ENCODE measurements at places on chromosomes 3 and 15.

DNA sequence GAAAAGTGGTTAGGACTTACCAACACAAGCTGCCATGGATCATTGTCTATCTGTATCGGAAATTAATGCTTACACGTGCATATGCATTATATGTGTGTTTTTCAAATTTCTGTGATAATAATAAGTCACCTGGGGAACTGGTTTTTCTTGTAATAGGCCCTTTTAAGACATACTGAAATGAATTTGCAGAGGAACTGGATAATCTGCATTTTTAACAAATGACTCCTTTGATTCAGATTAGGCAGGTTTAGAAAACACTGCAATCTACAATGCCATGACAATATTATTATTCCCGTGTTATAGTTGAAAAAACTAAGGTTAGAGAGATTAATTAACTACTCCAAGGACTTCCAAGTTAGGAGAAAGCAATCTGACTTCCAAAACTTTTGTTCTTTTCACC, 23.4 kb downstream of the STRIT1 start:
- DNase-seq = no peak

- DNase-seq = no peak
Observed at GRCh38 chr3:183635107-183635430, 354 bp upstream of the KLHL24 start.

- DNase-seq = no peak
Observed at GRCh38 chr3:47849699-47850563, 47.0 kb downstream of the DHX30 start.

DNA sequence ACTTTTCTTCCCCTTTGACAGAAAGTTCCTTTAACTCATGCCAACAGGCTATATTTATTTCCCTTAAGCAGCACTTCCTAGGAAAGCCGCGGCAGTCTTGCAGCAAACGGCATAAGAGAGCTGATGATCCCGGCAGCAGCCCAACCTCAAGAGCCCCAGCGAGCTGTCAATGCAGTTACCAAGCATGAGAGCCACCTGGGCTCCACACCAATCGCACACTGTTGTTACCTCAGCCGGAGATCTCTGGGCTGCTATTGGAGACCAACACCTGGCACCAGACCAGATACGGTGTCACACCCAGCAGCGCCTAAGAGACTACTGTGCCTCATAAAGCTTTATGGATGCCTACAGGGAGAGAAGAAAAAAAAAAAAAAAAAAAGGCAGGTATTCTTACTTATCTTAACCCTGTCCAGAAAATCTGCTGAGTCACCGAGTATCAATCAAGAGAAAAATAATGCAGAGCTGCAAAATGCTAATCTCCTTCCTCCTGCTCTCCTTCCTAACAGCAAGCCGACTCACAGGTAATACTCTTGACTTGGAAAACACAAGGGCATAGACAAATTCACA, 11.7 kb downstream of the ABCC5 start:
- peak; percentile 39 for DNase-seq

- DNase-seq = no peak
Observed at GRCh38 chr15:39357480-39358268, 223.2 kb upstream of the THBS1 start.

DNA sequence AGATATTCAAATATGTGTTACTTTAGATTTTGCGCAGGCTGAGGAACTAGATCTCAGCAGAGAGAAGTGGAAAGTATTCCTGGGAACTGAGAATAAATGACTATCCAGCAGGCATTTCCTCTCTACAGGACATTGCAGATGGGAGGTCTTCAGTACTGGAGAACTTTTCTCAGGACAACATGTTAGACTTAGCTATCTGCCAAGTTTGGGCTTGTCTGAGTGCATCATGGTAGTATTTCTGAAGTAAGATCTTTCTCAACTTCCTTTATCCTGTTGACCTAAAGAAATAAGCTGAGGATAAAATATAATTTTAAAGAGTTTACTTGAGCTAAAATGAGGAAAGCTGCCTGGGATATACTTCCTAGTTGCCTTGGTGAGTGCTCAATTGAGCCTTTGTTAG, 167.9 kb upstream of the BCHE start:
- no peak for DNase-seq

- DNase-seq = no peak
Observed at GRCh38 chr3:2851835-2852234, 258.3 kb downstream of the IL5RA start.

DNA sequence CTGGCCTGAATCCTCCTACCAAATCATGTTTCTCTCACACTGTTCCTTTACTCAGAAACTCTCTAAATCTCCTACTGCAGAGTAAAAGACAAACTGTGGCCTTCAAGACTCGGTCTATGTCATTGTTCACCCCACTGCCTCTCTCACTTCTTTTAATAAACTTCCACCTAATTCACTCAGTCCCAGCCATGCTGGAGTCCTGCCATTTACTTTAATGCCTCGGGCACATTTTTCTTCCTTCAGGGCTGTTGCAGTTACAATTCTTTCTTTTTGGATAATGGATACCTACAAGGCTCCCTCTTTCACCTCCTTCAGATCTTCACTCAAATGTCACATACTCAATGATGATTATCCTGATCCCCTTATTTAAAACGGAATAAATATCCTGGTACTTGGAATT, 955.6 kb downstream of the ROBO1 start:
- no peak for DNase-seq

DNA sequence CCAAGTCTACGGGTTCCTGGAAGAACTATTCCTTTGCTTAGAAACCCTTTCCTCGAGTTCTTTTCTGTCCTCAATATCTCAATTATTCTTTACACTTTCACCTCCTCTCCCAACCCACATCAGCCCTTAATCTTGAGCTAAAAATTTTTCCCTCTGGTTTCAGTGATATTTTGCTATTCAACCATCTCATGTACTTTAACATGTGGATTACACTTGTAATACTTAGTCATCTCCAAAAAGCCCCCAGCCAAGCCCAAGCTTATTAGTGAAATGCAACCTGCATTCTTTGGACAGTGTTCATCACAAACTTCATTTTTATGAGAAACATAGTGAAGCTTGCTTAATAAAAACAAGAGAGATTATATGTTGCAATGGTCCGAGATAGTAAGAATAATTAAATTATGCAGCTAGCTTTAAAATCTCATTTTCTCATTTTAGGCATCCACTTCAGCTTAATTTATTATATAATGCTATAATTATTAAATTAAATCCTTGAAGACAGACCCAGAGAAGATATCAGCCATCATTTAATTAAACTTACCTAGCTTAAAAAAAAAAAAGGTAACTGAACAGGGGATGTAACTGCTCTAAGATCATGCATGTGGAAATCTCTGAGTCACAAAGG, 534.5 kb upstream of the TBL1XR1 start:
- DNase-seq = no peak

GRCh38 chr3:148880681-148881080, 15.6 kb downstream of the CPA3 start:
- no peak for DNase-seq

GRCh38 chr3:1469248-1469647, 376.4 kb downstream of the CNTN6 start:
- no peak for DNase-seq

GRCh38 chr3:37905987-37906674, 44.5 kb downstream of the CTDSPL start:
- no peak for DNase-seq

- DNase-seq = no peak
Observed at GRCh38 chr3:137174514-137174913, 216.7 kb downstream of the IL20RB start.

- no peak for DNase-seq
Observed at GRCh38 chr3:98508582-98508981, 11.1 kb downstream of the OR5K2 start.

GRCh38 chr3:64988188-64988587, 300.4 kb upstream of the ADAMTS9 start:
- DNase-seq = no peak

DNA sequence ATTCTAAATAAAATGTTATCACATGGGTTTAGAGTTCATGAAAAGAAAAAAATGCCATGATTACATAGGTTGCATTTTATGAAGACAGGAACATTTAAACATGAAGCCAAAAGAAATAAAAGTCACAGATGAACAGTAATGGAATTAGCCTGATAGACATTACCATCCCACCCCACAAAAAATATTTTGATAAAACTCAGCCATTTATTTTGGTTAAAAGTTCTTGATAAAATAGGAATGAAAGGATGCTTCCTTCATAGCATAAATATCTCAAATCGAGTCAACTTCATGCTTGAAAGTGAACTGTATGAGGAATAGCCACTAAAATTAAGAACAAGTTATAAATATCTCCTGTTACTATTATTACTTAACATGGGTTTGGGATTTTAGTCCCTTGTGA, 101.9 kb upstream of the TMC3 start:
- no peak for DNase-seq

- DNase-seq = no peak
Observed at GRCh38 chr3:51930439-51930838, 11.3 kb downstream of the RRP9 start.

DNA sequence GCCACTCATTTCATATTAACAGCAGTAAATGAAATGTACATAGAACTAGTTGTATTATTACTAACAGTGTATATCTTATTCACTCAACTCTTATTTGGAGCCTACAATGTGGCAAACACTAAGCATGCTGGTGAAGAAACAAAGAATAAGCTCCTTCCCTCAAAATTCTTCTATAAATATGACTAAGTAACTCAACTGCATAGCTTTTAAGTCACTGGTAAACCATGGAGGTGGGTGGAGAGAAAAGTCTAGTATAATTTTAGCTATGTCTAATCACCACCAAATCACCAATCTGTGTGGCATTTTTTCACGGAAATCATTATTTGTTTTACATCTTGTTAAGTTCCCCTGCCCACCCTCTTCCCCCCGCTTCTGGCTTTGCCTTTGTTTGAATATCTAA, 17.5 kb downstream of the COPS2 start:
- no peak for DNase-seq

GRCh38 chr15:52491472-52491871, 37.2 kb downstream of the MYO5A start:
- DNase-seq = no peak

- DNase-seq = no peak
Observed at GRCh38 chr15:37452498-37452897, 352.1 kb upstream of the MEIS2 start.

GRCh38 chr15:65326117-65326526, 21.6 kb downstream of the RNU5B-1 start:
- no peak for DNase-seq

DNA sequence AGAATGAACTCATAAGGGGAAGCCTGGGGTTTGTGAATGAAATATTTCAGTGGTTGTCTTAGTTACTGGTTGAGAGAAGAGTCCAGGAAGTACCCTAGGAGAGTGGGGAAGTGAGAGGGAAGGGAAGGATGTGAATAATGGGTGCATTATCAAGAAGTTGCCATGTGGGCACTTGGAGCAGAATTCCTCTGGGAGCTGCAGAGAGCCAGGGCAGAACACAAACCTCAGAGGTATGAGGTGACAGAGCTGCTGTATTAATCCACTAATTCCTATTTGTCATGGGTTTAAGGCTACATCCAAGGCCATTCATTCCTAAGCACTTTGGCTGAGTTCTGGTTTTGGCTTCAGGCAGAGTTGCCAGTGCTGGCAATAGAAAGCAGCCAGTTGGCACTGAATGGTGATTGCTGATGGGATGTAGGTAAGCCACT, 29.0 kb downstream of the NDUFB4 start:
- no peak for DNase-seq

- DNase-seq = peak; percentile 79
Observed at GRCh38 chr3:149970716-149971402, at the start of gene PFN2. PFN2 (minus strand) TSS chr3:149970895; CDS start chr3:149970856, 39 bp downstream.

- no peak for DNase-seq
Observed at GRCh38 chr3:88596451-88596850, 446.7 kb downstream of the C3orf38 start.

DNA sequence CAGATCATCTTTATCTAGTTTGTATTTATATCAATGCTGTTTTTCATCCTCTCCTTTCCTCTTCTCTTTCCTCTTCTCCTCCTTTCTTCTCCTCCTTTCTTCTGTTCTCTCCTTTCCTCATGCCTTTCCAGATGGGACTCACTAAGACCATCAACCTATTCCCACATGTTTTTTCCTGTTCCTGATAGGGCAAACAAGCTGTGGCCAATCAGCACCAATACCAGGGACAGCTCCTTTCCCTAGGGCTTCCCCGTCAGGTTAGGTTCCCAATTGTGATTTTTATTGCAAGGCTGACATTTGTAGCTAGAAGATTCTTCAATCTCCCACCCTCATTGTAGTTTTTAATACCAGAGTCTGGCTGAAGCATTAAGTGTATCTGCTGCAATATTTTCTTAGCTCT, 76.3 kb upstream of the COL8A1 start:
- no peak for DNase-seq

GRCh38 chr15:82021992-82022391, 23.8 kb downstream of the MEX3B start:
- no peak for DNase-seq

- no peak for DNase-seq
Observed at GRCh38 chr3:176479248-176479647, 718.0 kb downstream of the TBL1XR1 start.

DNA sequence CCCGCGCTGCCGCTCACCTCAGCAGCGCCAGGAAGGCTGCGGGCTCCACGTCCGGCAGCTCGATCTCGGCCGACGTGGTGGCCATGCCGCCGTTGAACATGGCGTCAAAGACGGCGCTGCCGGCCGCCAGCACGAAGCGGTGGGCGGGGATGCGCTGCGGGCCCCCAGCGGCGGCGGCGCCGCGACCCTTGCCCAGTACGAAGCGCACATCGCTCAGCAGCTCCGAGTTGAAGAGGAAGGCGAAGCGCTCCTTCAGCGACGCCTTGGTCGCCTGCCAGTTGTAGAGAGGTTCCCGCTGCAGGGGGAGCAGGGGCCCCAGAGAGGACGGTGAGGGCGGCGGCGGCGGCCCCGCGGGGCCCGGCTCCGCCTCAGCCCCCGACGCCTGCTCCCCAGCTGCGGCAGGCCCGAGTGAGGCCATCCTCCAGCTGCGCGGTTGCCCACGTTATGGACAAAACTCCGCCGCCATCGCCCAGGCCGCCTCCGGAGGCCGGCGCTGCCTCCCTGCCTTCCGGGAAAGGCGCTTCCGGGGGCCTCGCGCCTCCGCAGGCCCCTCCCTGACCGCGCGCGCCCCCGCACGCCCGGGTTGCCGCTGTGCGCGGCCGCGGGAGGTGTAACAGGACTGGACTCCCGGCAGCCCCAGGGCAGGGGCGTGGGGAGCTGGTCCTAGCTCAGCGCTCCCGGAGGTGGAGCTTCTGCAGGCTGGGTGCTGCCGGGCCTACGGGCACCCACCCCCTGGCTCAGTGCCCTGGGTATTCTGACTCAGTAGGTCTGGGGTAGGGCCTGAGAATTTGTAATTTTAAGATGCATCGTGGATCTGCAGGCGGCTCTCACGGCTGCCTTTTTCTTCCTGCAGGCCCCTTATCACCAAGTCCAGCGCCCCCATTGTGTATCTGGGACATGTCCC, at the start of gene BTBD1:
Gene BTBD1, minus strand, starts transcription at position 519 of the 904 bp plus-strand sequence. Its CDS starts 101 bp downstream, at position 418.
- DNase-seq = peak; percentile 94

DNA sequence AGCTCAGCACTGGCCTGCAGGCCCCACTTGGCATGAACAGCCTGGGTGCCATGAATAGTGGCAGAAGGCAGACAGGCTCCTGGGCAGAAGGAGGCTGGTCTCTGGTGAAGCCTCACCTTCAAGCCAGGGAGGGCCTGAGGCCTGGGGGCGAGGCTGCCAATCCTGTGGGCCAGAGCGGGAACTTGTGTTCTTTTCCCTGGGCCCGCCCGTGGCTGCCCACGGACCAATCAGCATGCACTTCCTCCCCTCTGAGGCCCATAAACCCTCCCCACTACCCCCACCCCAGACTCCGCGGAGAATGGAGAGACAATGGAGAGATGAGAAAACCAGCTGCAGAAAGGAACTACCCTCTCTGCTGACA, 283.8 kb upstream of the ROBO1 start:
- no peak for DNase-seq
